ENCODE measurements at places on chromosomes 7 and 10.

DNA sequence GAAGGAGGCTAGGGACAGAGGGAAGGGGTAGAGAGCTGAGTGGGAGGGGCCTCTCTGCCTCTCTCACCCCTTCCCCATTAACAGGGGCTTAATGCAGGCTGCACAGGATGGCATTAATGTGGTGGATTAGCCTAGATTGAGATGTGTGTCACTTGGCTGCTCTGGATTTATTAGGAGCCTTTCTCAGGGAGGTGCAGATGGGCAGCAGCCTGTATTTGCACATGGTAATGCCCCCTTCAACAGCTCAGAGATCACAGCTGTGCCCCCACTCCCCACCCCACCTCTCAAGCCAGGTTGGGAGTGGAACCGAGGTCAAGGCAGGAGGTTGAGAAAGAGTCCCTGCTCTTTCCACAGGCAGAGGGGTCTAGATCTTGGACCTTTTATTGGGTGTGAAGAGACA, 7.3 kb downstream of the PITX3 start:
- DNase-seq, result no peak

DNA sequence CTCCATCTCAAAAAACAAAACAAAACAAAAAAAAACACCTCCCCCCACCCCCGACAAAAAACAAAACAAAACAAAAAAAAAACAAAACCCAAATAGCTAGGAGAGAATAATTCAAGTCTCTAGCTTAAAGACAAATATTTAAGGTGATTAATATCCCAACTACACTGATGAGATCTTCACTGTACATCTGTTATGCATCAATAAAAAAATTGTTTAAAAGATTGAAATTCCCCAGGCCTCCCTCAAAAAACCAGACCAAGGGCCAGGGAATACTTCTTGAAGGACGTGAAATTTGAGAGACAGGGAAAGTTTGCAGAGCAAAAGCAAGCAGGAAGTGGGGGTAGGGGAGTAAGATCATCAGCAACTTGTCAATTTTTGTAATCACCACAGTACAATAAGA, 232.6 kb downstream of the REEP3 start:
- no peak for DNase-seq

DNA sequence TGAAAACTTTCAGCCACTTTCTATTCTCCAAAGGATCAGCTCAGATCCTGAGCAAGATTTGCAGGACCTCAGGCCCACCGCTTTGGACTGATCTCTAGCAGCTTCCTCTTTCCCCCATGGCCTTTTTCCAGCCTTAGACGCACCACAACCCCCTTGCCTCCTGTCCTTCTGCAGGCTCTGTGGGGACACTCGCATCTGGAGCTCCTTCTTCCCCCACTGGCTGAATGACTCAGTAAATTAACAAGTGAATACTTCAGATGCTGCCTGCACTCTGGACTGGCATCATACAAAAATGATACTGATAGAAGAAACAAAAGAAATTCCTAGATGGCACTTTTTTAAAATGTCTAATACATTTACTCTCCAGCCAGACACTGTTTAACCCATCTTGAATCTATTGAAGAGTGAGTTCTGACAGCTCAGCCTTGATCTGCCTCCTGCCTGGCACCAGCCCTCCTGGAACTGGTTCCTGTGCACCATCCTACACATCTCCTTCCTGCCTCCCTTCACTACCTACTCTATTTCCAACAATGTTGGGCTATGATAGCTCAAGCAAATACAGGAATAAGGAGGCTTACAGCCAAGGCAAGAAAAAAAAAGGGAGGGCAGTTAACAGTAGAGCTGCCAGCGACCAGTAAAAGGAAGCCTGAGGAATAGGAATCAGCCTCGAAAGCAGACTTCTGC, 3.3 kb downstream of the FRMPD2 start:
- no peak for DNase-seq

- no peak for DNase-seq
These were observed 825 bp downstream of the ADRB1 start for GRCh38 chr10:114044247-114045135.

- no peak for DNase-seq
These were observed 21.0 kb downstream of the CDK6 start for GRCh38 chr7:92815412-92815811.

DNA sequence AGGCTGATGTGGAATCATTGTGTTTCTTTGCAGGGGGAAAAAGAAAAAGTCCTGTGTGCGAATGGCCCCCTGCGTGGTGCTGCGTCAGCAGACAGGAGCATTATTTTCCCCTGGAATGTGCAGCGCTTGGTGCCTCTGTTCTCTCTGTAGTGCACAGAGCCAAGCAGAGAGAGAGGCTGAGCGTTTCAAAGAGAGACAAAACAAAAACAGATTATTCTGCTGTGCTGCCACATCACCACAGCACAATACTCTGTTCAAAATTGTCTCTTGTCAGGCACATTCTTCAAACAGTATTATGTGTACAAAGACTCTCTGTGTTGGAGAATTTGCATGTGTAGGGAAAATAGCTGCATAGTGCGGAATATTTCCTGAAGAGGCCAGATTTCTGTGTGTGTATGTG, 609.0 kb downstream of the SDK1 start:
- no peak for DNase-seq

DNA sequence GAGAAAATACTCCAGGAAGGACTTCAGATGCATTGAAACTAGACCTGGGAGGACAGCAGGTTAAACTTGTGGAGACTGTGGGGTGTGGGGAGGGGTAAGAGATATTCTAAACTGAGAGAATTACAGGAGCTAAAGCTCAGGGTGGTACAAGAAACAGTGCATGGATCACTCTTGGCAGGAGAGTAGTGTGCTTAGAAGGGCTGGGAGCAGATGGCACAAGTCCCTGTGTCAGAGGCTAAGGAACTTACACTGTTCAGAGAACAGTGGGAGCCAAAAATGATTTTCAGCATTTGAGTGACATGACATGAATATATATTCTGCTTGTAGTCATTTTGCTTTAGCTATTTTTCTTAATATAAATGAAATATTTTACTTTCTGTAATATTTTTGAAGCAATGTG, 36.0 kb upstream of the LAMB1 start:
- DNase-seq, result no peak

GRCh38 chr10:122122493-122122892, 133.5 kb downstream of the TACC2 start:
- no peak for DNase-seq

GRCh38 chr10:88253622-88254021, 329.5 kb downstream of the RNLS start:
- DNase-seq, result no peak

DNA sequence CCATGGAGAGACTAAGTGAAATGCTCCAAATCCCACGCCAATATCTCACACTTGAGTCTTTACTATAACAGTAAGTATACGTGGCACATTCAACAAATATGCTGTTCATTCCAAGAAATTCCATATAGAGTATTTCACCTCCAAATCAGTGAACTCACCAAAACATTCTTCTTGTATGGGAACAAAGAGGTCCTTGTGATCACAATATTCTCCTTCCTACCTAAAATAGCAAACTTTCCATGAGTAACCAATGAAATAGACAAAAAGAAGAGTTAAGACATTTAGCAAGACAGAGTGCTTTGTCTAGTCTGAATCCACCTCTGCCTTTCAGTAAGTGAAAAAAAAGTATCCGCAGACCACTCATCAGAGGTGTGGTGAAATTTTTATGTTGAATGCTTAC, 77.3 kb upstream of the NXPH1 start:
- no peak for DNase-seq

DNA sequence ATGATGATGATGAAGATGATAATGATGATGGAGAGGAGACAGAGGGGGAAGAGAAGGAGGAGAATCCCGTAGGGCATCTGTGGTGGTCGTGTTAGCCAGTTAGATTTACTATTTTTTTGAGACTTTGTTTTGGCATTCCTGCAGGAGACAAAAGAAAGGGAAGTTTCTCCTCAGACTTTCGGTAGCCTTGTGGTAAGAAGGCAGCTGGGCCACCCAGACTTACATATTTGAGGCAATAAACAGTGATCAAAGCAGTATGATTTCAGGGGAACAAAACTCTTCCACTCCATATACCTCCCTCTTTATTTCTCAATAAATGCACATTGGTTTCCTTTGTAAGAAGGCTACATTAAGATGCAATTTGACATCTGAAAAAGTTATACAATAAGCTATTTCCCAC, 32.4 kb upstream of the BICC1 start:
- no peak for DNase-seq

- DNase-seq, result no peak
These were observed 5.0 kb downstream of the SFTPD start for GRCh38 chr10:79943871-79944270.

GRCh38 chr7:135375908-135376699, 133.8 kb downstream of the CNOT4 start:
- DNase-seq, result no peak

DNA sequence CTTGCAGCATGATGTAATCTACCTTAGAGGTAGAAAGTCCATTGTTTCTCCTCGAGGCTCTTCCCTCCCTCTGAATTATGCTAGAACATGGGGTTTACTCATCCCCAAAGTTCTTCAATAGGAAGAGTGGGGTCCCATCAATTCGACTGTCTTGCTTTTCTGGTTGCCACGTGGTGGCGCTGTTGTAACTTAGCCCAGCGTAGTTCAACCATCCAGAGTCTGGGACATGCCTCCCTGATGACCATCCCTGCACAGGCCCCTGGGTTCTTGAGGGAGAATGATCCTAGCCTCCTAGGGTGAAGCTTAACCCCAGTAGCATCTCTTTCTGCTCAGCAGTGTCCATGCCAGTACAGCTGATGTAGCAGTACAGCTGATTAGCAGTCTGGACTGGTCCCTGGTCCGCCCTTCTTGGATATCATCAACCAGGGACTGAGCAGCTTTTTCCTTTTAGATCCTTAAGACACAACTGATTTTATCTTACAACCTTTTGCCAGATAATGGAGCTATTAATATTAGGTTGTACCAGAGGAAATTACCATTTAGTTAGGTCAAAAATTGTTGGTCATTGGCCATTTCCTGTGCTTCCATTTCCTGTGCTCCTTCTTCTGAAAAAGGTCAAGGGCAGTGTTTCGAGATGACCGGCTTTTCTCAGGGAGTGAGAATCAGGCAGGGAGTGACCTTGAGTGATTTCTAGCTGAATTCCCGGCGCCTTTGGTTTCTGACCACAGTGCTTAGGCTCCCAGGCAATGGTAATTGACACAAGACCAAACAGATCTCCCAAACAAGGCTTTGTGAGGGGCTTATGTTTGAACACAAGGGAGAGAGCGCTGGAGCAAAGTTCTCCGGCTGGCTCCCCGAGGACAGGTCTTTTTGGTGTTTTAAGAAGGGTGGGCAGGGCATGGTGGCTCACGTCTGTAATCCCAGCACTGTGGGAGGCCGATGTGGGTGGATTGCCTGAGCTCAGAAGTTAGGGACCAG, 65.4 kb downstream of the TACC2 start:
- no peak for DNase-seq

- DNase-seq, result no peak
These were observed 23.1 kb downstream of the SKIDA1 start for GRCh38 chr10:21502348-21502740.

DNA sequence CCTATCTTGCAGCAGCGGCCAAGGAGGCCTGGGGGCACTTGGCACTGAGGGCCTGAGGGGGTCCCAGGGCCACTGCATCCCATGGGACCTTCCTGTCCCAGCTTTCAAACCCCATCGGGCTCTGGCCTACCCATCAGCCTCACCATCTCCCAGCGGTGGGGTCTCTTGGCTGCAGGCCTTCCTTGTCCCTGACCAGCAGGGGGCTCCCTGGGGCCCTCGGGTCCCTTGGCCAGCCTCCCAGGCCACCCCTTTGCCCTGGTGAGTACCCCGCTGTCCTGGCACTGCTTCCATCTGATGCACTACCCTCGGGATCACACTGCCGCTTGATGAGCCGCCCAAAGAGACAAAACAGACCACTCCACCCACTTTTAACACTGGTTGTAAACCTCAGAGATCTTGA, 43.5 kb downstream of the YKT6 start:
- no peak for DNase-seq

DNA sequence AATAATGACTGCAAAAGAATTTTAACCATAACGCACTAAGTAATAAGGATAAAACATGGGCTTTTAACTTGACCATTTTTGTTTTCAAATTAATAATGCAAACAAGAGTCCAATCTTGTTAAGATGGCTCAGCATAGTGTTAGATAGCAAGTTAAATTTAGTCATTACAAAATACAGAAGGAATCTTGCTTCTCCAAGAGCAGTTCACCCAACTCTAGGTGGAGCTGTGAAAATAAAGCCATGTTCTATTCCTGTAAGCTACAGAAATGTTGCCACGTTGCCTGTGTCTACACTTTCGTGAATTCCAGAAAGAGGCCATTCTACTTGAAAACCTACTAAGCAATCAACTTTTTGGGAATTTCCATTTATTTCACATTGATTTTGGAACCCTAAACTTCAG, 191.9 kb downstream of the SFMBT2 start:
- no peak for DNase-seq

DNA sequence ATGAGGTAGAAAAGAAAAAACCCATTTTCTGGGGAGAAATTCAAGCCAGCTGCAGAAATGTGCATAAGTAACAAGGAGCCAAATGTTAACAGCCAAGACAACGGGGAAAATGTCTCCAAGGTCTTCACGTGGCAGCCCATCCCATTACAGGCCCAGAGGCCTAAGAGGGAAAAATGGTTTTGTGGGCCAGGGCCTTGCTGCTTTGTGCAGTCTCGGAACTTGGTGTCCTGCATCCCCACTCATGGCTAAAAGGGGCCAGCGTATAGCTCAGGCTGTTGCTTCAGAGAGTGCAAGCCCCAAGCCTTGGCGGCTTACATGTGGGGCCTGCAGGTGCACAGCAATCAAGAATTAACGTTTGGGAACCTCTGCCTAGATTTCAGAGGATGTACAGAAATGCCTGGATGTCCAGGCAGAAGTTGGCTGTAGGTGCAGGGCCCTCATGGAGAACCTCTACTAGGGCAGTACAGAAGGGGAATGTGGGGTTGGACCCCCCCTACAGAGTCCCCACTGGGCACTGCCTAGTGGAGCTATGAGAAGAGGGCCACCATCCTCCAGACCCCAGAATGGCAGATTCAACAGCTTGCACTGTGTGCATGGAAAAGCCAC, 9.0 kb downstream of the ORC5 start:
- DNase-seq, result no peak

DNA sequence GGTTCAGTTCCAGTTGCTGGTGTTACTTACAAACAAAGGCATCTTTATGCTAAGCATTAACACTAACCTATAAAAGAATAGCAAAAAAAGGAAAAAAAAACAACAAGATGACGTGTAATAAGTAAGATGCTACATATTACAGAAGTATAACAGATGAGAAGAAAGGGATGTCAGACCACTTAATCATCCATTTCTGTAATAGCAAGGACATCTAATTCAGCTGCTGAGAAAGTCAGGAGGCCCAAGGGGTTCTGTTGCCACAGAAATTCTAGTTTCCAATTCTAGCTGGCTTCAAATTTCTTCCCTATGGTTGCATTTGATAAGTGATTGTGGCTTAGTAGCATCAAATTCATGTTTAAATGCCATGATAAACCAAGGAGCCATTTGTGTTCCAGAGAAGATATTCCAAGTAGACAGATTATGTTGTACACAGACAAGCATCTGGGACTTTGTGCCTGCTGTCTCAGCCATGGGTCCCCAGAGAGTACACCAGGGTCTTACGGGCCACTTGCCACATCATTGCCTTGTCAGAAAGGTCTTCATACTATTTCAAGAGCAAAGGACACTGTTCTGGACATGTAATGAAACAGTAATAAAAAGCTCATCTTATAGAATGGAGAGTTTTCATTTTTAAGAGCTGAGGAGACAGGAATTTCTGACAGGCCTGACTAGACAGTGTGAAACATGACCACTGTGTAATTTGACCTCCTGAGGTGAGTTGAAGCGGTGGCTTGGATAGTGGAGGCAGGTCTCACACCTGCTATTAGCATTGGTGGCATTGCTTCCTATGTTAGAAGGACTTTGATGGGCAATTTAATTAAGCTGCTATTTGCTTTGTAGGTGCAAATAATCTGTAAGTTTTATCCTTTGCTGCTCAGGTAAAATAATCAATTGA, 4.2 kb upstream of the ASB4 start:
- DNase-seq, result no peak

- DNase-seq, result no peak
These were observed 114.4 kb upstream of the CREB5 start for GRCh38 chr7:28297801-28298459.
